ENCODE measurements at places on chromosomes 3 and 15.

DNA sequence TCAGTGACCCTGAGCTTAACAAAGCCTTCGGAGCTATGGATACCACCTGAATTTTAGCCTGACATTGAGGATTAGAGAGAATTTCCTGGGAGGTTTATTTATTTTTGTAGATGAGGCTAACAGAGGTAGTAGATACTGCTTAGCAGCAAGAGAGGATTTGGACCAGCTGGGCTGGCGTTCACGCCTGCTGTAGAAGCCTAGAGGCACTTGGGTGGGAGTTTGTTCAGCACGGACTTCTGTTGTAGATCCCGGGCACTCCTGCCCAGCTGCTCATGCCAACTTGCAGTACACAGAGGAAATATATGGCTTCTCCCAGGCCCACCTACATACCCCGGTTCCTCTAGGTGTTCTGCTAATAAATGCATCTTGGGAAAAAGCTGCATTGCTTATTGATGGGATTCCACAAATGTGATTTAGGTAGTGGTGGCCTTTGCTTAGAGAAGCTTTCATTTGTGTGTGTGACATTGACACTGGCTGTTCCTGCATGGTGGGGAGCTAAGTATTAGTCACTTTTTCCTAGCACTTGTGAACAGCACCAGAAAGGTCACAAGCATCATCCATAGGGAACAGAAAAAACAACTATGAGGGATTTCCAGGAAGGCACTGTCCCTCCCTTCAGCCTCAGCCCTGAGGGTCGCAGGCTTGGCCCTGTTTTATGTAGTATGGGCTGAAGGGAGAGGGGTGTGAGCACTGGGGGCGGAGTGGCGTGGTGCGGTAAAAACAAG, 324.8 kb upstream of the LRRFIP2 start:
- DNase-seq = no peak

GRCh38 chr3:33488246-33488645, 48.0 kb upstream of the UBP1 start:
- no peak for DNase-seq

DNA sequence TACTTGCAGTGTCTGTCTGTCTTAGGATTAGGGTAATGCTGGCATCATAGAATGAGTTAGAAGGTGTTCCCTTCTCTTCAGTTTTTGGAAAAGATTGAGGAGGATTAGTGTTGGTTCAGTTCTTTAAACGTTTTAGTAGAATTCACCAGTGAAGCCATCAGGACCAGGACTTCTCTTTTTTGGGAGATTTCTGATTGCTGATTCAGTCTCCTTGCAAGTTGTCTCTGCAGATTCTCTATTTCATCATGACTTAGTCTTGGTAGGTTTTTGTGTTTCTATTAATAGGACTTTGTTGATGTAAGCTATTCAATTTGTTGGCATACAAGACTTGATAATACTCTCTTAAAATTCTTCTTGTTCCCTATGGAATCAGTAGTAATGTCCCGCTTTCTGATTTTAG, 48.9 kb downstream of the STT3B start:
- no peak for DNase-seq

GRCh38 chr15:69760890-69761568, 308.4 kb downstream of the RPLP1 start:
- DNase-seq = peak; percentile 41

DNA sequence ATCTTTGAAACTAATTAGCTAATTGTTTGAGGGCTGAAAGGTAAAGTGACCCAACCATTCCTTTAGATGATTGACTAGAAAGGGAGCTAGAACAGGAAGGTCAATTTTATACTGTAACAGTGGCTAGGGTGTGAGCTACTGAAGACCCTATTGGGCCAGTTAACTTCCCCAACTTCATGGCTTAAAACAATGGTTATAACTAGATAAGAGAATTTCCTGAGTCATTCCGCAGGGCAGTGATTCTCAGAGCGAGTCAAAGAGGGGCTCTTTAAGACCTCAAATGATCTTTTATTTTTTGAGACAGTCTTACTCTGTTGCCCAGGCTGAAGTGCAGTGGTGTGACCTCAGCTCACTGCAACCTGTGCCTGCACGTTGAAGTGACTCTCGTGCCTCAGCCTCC, 33.7 kb upstream of the TTBK2 start:
- no peak for DNase-seq

DNA sequence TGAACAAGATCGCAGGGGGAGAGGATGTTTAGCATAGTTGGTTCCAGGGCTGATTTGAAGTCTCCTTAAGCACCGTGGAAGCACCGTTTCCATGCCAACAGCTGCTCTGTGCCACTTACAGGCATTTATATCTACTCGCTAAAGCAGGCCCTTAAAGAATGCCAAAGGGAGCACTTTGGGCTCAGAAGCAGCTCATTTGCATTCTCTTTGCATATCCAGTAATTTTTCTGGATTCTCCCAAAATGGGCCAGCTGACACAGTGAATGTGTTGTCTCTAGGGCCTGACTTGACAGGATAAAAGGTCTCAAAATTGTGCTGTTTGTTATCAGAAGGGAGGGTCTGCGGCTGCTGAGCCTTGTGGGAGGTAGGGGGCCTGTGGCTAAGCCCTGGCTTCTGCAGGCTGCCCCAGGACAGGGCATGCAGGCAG, 138.6 kb downstream of the FBLN2 start:
- DNase-seq = peak; percentile 37

Measured in pons (tissue), 1 donor.